ENCODE measurements at places on chromosomes 3 and 15.

DNA sequence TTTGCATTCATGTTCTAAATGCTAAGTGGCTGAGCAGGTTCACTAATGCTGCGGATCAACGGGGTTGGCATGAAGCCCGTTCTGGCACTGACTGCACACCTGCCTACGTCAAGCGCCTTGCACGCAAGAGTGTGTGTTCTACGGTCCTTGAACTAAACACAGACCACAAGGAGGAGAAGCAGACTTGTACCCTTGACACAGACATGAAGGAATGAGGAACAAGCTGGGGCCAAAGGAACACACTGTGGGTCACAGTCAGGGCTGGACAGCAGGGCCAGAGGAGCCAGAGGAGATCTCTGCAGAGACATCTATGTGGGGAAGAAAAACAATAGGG, 48.0 kb upstream of the LDHAL6B start:
- DNase-seq, result no peak

DNA sequence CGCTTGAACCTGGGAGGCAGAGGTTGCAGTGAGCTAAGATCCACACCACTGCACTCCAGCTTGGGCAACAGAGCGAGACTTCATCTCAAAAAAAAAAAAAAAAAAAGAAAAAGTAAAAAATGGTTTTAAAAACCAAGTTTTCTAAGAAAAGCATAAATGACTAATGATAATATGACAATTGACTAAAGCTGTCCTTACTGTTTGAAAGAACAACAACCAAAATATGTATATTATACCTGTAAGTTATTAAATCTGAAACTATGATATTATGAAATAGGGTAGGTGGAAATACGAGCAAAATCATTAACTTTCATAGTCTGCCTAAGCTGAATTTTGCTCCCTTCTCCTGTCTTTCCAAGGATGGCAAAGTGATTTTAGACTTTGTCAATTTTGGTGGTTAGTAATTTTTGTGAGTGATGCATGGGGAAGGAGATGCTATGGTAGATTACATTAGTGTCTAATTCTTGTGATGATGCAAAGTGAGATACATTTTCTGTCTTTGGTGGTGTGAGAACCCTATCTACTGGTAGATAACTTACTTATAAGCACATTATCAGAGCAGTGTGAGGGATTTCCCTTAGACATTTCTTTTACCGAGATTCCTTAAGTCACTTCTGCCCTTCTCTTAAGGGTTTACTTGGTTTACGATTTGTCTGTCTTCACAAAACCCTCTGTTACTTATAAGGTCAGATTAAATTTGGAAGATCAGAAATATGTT, 10.6 kb upstream of the CHD2 start:
- DNase-seq, result no peak

GRCh38 chr3:45983770-45984169, 11.9 kb downstream of the FYCO1 start:
- no peak for DNase-seq

- no peak for DNase-seq
Observed at GRCh38 chr15:101217446-101217845, 34.4 kb downstream of the CHSY1 start.

DNA sequence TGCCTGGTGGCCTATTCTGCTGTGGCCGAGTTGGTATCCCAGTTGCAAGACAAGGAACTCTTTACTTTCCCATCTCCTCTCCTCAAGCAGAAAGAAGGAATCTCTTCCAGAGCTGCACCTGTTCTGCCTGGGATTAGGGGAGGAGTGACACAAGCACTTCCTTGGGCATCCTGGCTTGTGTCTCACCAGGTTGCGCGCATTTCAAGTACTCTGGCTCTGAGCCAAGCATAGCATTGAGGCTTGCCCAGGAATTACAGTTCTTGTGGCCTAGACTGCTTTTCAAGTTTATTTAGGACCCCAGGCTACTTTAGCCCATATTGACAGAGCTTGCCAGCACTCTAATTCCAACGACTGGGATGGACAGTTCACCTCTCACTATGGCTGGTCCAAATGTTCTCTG, 150.5 kb downstream of the RSRC1 start:
- DNase-seq, result no peak

- no peak for DNase-seq
Observed at GRCh38 chr15:71248386-71248785, 133.1 kb downstream of the THSD4 start.
